ENCODE measurements at places on chromosomes 12 and 14.

GRCh38 chr12:119809023-119809422, 68.1 kb downstream of the CIT start:
- no peak for DNase-seq

DNA sequence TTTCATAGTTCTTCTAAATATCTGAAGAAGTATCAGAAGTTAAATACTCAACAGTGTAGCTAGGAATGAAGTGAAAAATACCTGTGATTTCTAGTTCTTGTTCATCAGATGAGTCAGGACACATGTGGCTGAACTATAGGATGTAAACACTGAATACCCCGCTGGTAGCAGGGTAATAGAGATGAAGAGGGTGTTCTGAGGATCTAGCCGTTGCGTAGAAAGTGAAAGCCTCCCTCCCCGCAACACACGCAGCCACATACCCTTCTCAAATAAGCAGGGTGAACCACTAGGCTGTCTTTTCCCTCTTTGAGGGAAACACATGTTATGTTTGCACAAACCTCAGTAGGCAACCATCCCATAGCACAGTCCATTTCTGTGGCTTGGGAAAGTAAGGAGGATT, 16.4 kb upstream of the RNASE12 start:
- no peak for DNase-seq

DNA sequence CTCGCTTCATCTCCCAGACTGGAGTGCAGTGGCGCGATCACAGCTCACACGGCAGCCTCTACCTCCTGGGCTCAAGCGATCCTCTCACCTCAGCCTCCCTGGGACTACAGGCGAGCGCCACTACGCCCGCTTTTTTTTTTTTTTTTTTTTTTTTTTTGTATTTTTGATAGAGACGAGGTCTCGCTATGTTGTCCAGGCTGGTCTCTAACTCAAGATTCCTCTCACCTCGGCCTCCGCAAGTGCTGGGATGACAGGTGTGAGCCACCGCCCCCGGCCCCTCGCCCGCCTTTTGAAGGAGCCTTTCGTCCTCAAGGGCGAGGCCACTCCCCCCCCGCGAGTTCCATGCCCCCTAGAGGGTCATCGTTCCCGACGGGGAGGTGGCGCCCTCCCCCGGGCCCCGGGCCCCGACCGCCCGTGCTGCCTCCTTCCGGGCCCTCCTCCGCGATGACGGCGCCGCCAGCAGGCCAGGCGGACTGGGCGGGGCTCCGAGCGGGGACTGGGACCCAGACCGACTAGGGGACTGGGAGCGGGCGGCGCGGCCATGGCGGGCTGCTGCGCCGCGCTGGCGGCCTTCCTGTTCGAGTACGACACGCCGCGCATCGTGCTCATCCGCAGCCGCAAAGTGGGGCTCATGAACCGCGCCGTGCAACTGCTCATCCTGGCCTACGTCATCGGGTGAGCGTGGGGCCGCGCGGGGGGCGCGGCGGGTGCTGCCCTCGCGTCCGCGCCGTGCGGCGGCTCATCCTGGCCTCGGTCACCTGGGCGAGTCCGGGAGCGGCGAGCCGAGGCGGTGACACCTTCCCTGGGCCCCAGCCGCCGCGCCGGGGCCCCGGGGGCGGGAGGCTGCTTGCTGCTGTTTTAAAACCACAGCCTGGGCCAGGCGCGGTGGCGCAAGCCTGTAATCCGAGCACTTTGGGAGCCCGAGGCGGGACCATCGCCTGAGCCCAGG, at the start of gene P2RX4:
TSS of gene P2RX4 (plus strand) at position 506 of the 949 bp plus-strand sequence. CDS start at position 542, 36 bp downstream.
- DNase-seq: peak; percentile 70

- DNase-seq: no peak
Observed at GRCh38 chr12:126061777-126062176, 996.5 kb downstream of the AACS start.

- no peak for DNase-seq
Observed at GRCh38 chr12:2492236-2492635, 302.5 kb upstream of the FKBP4 start.

GRCh38 chr14:94779713-94780112, 9.8 kb upstream of the GSC start:
- no peak for DNase-seq

DNA sequence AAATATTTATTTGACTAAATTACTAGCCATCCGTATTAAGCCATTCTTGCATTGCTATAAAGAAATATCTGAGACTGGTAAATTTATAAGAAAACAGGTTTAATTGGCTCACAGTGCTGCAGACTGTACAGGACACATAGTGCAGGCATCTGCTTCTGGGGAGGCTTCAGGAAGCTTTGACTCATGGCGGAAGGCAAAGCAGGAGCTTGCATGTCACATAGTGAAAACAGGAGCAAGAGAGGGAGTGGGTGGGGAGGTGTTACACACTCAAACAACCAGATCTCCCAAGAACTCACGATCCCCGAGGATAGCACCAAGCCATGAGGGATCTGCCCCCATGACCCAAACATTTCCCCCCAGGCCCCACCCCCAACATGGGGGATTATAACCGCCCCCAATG, 26.7 kb upstream of the RAB21 start:
- no peak for DNase-seq

DNA sequence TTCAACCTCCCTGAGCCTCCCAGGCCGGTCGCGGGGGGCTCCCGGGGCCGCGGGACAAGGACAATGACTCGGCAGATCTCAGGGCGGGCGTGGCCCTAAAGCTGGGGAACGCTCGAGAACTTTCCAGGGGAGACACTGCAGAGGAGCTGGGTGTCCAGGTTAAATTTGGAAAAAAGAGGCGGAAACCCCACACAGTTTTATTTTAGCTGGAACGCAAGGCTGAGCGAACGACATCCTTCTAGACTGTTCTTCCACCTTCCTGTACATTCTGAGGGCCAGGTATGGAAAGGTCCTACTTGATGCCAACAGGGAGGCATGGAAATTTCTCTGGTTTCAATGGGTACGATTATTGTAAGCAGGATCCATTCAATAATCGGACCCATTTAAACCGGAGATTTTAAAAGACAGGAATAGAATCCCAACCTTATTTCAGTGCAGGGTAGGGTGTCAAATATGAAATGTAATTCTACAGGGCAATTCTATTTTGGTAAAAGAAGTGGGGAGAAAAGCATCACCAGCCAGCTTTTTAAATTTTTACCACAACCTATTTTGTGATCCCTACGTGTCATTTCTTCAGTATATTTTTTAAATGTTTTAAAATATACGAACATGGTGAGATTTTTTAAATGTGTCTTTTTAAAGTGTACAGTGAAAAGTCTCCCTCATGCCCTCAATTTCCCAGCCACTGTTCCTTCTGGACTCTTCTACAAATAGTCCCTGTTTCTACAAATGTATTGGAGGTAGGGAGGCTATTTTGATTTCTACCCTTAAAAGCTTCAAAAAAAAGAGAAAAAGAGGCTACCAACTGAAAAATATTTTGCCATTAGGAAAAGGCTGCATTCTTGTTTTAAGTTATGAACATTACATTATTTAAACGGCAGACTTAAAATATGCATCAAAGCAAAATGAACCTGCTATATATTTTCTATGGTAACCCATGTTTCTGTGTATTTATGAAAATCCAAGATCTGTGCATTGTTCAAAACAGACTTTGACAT, 1.1 kb upstream of the UBC start:
- DNase-seq: peak; percentile 36

DNA sequence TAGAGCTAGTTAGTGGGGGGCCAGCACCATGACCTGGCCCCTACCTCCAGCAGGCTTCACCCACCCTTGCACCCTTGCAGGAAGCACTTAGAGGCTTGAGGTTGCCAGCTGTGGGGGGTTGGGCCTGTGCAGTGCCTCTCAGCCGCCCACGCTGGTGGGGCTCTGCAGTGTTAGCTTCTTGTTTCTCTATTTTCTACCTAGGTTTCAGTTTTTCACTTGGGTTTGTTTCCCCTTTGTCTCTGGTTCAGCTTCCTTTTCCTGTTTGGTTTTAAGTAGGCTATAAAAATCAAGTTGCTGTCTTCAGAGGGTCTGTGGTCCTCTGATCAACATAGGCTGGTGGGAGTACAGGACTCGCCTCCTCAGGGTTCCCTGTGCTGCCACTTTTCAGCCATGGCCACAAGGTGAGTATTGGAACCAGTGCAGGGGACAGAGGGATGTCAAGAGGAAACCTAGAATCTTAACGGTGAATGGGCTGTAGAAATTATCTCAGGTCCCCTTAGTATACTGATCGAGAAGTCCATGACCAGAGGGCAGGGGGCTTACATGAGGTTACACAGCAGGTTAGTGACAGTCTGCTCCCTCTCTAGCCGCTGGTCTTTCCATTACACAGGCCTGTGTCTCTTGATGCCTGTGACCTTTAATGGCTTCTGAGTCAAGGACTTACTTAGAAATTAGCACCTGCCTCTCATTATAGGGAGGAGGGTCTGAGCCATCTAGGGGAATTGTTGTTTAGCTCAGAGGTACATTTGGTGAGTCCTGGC, at the start of gene EVL:
TSS of gene EVL (plus strand) at position 312 of the 761 bp plus-strand sequence. CDS start at position 391, 79 bp downstream.
- DNase-seq: no peak

GRCh38 chr14:98958632-98959031, 313.4 kb downstream of the BCL11B start:
- DNase-seq: no peak

DNA sequence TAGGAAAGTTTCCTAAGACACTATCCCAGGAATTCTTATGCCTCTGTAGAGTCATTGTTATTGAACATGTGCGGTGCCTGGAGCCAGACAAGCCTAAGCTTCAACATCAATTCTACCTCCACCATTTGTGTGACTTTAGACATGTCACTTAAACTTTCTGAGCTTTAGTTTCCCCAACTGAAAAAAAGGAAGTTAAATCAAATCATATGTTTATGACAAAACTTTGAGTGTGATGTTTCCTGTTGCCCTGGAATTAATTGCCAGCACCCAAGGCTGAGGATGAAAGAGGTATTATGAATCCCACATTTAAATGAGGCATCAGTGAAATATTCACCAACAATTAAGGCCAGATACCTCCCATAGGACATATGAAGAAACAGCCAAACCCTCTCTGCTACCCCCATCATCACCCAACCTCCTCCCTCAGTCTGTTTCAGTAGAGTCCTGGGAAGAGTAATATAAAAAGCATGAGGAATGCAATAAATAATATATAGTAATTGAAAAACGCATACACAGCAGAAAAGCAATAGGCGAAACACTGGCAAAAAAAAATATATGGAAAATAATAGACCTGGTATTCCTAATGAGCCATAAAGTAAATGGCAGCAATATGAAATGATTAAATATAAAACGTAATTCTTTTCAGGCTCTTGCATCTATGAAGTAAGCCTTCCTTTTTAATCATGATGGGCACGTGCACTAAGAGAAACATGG, 182.0 kb upstream of the DCN start:
- DNase-seq: no peak

DNA sequence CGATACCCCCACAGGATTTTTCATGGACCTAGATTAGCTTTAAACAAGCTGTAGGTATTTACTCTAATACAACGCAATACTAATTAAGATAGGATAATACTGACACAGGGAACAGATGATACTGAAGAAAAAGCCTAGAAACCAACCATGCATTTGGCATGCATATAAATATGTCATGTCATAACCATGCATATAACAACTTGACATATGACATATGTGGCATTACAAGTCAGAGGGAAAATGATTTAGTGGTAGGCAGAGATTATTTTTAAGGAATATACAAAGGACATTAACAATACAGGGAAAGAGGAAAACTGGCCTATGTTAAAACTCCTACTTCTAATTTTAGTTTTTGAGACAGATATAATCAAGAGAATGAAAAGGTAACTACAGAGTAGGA, 27.9 kb downstream of the CAPS2 start:
- DNase-seq: no peak

DNA sequence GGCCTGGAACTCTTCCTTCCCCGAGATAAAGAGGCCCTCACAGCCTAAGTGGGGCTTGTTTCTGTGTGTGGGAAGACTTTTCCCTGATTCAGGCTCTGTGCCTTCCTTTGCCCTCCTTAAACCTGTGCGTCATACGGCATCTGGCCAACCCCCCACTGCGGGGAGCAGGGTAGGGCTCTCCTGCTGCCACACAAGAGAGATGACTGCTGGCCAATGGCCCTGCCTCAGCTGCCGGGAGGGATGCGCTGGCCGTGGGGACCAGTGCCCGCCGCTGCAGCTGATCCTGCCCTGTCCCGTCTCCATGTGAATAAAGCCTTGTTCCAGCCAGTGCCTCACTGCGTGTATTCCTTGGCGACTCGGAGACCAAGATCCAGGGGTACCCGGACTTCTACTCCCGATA, 42.5 kb upstream of the BEGAIN start:
- no peak for DNase-seq

GRCh38 chr12:30982413-30982812, 55.9 kb downstream of the TSPAN11 start:
- DNase-seq: no peak

GRCh38 chr12:53738406-53739213, 11.4 kb upstream of the CALCOCO1 start:
- DNase-seq: no peak

DNA sequence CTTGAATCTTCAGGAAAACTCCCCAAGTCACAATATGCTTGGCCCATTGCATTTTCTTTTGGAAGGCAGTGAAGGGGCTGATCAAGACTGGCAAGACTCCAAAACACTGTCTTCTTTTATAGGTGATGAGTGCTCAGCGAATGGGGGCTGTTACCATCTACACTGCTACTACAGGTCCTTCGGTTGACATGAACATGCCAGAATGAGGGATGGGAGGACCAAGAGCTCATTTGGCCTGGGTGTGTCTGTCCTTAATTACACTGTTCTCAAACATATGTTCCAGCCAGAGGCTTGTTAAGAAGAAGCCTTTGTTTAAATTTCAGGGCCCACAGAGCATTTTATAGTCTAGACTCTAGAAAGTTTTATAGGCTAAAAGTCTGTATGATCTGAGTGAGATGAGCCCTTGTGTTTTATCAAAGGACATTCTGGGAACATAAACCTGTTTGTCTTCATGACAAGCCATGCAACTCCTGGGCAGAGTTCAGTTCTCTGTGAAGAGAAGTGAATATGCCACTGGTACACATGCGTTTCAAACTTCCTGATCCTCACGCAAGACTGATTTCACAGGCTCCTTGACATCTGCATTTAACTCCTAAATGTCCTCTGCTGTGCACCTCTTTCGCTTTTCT, 4.7 kb upstream of the FAM234B start:
- no peak for DNase-seq

GRCh38 chr12:53803703-53804102, 51.9 kb upstream of the CISTR start:
- no peak for DNase-seq

DNA sequence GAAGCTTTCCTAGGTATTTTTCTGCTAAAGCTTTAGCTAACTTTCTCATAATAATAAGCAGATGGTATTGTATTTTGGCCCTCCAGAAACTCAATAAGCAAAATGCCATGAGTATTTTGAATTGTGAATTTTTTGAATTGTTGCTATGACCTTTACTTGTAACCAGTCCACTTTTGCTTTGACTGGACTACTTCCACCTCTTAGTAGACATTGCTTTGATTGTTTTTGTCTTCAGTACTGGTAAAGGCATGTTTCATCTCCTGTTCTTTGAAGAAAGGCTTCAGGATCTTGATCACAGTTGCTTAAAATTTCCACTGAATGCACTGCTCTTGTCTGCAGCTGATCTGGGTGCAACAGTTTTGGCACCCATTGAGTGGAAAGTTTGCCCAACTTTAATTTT, 102.3 kb downstream of the TRMT5 start:
- DNase-seq: peak; percentile 40

All from fibroblast of pulmonary artery (primary cell).